HT-29 (cell line): ENCODE measurements at places on chromosomes 12 and 14. TPM values are rescaled to one million over a fixed set of nuclear protein-coding genes. Genes with fewer than 3 reads are reported as not detected.

Gene RNASE7
- not detected in 2 replicates for total RNA-seq

Gene KLHDC2
- total RNA-seq = 61.8 and 67.8 TPM in 2 replicates

Gene RFLNA
- not detected in 2 replicates for total RNA-seq

Gene ARHGEF25
- total RNA-seq = 0.25 TPM in 1 of 2 replicates, not detected in the other
